ENCODE measurements at places on chromosomes 5 and 9.

- H3K36me3 ChIP-seq: no peaks in the 10 kb centered on the region
- H3K4me3 ChIP-seq: no peak overlapping the region
- no peak overlapping the region for H3K27ac ChIP-seq
- no peaks in the 10 kb centered on the region for H3K27me3 ChIP-seq
- no peak for DNase-seq
These were observed 21.7 kb upstream of the FAT2 start for GRCh38 chr5:151612689-151613427.

- no peak overlapping the region for H3K4me3 ChIP-seq
- DNase-seq: no peak
- H3K27me3 ChIP-seq: no peaks in the 10 kb centered on the region
- H3K4me1 ChIP-seq: peaks cover 1% of the 10 kb centered on the region
- no peak overlapping the region for H3K27ac ChIP-seq
These were observed 125.7 kb downstream of the SEMA6A start for GRCh38 chr5:116448870-116449427.

- no peaks in the 10 kb centered on the region for H3K27me3 ChIP-seq
- peak overlapping the region; percentile 71 for H3K4me3 ChIP-seq
- H3K36me3 ChIP-seq: peaks cover 29% of the 10 kb centered on the region
- no peak for DNase-seq
These were observed 4.0 kb downstream of the KLF4 start for GRCh38 chr9:107485458-107486043.

- no peak overlapping the region for H3K27ac ChIP-seq
- H3K4me3 ChIP-seq: no peak overlapping the region
- no peaks in the 10 kb centered on the region for H3K36me3 ChIP-seq
- DNase-seq: no peak
These were observed 146.6 kb downstream of the EFNA5 start for GRCh38 chr5:107524111-107524510.

DNA sequence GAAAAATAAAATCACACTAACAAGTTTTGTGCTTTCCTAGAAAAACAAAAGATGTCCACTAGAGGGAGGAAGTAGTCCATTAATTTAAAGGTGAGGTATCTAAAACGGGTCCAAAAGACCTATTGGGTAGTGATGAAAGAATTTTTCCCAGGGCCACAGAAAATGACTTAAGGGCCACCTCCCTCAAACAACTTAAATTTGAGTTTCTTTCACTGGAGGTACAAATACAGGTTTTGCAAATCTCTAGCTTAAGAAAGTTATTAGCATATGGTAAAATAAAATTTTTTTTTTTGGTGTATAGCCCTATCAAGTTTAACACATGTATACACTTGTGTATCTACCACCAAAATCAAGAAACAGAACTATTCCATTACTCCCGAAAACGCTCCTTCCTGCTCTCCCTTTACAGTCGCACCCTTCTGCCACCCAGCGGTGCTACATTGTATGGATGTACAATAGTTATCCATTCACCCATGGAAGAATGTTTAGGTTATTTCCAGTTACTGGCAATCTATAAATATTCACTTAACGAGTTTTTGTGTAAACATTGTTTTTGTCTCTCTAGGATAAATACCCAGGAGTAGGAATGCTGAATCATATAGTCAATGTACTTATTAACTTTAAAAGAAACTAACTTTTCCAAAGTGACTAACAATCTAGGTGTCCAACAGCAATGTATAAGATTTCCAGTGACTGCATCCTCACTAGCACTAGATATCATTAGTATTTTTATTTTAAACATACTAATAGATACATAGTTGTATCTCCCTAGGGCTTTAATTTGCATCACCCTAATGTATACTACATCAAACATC, 21.9 kb downstream of the DEPDC1B start:
- no peak overlapping the region for H3K4me3 ChIP-seq
- no peak for DNase-seq
- no peak overlapping the region for H3K27ac ChIP-seq
- H3K27me3 ChIP-seq: no peaks in the 10 kb centered on the region
